ENCODE measurements at places on chromosomes 5 and 9.

GRCh38 chr5:1793301-1793740 lies 6.3 kb downstream of the MRPL36 start:
- DNase-seq, result no peak

GRCh38 chr9:114499528-114499927 lies 5.7 kb downstream of the WHRN start:
- DNase-seq, result no peak

- DNase-seq, result no peak
Observed at GRCh38 chr9:133528001-133528875, 3.5 kb upstream of the MYMK start.

DNA sequence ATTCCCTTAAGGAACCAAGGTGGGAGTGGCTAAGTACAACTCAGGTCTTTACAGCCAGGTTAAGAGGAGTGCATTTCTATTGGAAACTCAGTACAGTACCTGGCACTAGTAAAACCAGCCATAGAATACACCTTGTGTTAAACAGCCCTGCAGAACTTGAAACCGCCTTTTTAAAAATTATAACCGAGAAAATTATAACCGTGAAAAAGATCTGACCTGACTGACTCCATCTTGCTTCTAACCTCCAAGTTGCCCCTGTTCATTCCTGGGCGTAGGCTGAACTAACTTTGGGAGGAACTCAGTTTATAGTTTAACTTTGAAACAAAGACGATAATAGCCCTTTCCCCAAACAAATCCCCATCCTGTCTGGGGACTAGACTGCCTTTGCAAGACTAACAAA lies 132.3 kb downstream of the SUSD1 start:
- DNase-seq, result no peak

- DNase-seq, result no peak
Observed at GRCh38 chr5:149931992-149932436, 12.6 kb downstream of the PDE6A start.

GRCh38 chr9:36770025-36770424 lies 197.3 kb downstream of the MELK start:
- DNase-seq, result no peak

DNA sequence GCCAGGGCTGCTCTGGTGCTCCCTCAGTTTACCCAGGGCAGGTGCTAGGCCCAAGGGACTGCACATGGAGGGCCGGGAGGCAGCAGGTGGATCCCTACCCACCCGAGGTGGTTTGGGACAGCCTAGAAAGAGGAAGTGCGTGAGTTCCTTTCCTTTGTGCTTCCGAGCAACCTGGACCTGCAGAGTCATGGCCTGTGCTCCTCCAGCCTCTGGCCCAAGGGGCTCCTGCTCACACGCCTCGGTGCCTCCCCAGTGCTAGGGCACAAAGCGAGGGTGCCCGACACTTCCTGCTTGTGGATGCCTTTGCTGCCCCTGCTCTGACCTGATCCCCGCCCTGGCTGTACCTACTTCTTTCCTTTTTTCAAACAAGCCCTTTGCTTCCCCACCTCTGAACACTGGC lies 79.3 kb downstream of the RXRA start:
- no peak for DNase-seq

DNA sequence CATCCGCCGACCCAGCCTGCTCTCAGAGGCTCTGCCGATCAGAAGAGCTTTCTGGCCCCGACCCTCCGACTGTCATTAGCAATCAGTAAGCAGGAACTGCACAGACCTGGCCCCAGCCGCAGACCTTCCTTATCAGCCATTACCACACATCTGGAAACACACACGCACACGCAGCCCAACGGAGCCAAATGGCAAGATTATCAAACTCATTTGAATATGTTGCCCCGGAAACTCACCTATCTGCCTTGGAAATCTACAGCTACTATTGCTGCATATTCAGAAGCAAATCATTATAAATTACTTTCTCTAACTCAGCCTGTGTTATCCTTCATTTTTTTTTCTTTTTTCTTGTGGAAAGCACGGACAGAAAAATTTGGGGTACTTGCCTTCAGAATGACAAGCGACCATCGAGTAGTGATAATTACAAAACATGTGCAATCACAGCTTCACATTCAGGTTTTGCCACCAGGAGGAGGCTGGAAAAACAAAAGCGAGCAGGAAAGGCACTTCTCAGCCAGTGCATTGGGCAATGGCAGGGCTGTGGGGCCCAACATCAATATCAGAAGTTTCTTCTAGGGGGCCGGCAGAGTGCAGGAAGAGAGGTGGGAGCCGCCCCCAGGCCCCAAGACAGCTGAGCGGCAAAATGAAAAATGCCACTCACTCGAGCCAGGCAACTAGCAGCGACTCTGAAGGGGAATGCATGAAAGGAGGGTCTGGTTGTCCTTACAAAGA lies 122.3 kb downstream of the VAV2 start:
- no peak for DNase-seq

- DNase-seq, result no peak
Observed at GRCh38 chr9:89481538-89481915, 16.4 kb downstream of the SEMA4D start.

- no peak for DNase-seq
Observed at GRCh38 chr5:88680253-88681132, 202.5 kb downstream of the MEF2C start.

Data from NT2/D1 (cell line).